ENCODE measurements at places on chromosomes 1 and 21.

DNA sequence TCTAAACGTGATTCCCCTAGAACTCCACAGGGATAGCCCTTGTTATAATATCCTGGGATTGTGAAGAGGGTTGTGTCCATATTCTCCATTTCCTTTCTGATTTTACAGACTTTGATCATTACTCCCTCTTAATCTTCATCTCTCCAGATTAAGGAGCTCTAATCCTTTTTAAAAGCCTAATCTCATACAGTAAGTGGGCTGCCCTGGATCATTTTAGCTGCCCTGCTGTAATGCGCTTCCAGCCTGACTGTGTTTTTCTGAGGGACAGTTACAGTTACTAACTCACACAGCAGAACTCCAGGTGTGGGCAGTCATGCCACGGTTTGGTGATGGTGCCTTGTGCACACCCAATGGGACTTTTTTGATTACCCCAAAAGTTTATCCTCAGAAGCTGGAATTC is 33.5 kb downstream of the PROX1 start:
- no peak for DNase-seq

- DNase-seq = peak; percentile 39
Measured at GRCh38 chr1:184753608-184754475, 816 bp downstream of the EDEM3 start.

- no peak for DNase-seq
Measured at GRCh38 chr1:228507961-228508652, 20.9 kb downstream of the RNF187 start.

- peak; percentile 67 for DNase-seq
Measured at GRCh38 chr1:166947398-166948043, 27.8 kb downstream of the ILDR2 start.

GRCh38 chr1:168794057-168794456 is 65.1 kb upstream of the DPT start:
- DNase-seq = no peak

DNA sequence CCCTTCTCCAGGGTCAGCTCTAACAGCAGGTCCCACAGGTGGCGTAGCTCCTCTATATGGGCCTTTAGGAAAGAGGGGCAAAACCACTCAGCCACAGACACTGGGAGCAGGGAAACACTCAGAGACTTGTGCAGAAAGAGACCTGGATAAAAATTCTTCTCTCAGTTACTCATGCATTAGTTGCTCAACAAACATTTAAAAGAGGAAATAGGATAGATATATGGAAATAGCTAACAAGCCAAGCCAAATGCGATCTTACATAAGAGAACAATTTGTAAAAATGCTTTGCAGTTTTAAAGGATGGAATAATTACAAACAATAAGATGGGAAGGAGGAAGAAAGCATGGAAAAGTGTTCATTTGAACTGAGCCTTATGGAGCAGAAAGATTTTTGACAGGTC is 4.9 kb downstream of the SPTA1 start:
- DNase-seq = no peak

DNA sequence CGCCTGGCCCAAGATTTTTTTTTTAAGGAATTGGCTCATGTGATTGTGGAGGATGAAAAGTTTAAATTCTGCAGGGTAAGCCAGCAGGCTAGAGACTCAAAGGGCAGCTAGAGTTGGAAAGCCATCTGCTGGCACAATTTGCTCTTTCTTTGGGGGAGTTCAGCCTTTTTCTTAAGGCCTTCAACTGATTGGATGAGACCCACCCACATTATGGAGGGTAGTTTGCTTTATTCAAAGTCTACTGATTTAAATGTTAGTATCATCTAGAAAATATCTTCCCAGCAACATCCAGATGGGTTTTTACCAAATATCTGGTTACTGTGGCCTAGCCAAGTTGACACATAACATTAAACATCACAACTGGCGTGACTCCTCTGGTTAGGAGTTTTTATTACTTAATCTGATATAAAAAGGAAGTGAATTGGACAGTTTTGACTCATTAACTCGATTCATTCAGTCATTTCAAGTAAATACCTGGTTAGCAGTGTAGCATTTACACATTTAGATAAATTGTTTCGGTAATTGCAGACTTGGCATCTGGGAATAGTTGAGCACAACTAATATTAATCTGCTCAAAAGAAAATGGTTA is 12.4 kb downstream of the HOOK1 start:
- no peak for DNase-seq

DNA sequence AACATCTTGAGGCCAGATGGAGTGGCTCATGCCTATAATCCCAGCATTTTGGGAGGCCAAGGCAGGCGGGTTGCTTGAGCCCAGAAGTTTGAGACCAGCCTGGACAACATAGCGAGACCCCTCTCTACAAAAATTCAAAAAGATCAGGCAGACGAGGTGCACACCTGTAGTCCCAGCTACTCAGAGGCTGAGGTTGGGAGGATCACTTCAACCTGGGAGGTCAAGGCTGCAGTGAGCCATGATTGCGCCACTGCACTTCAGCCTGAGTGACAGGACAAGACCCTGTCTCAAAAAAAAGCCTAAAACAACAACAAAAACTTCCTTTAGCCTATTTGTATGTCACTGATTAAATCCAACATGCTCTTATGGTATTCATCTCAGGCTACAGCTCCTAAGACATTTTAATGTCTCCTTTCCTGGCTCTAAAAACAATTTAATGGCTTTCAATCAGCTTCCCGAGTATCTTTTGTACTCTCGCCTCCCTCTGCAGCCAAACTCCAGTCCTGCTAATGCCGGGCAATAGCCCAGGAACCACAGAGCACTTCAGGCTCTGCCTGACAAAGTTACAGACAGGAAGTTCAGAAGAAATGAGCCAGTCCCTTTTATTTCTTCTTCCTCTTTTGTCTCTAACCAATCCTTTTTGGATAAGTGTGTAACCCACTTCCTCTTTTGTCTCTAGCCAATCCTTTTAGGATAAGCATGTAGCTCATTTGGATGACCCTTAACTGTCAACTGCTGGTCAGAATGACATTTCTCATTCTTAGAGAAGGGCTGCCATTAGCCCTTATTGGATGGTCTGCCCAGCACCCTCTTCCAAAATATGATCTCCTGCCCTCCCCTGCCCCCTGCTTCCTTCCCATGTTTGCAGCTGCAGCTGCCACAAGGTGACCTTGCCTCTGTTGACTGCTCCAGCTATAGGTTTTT is 6.6 kb upstream of the DOP1B start:
- DNase-seq = peak; percentile 65

GRCh38 chr21:19537116-19537515 is 1133.5 kb upstream of the TMPRSS15 start:
- DNase-seq = no peak

GRCh38 chr1:182433580-182433979 is 16.4 kb upstream of the RGSL1 start:
- DNase-seq = no peak

GRCh38 chr21:38486706-38487105 is 11.6 kb downstream of the ERG start:
- no peak for DNase-seq

- no peak for DNase-seq
Measured at GRCh38 chr1:220751111-220751510, 3.0 kb downstream of the MTARC2 start.

- no peak for DNase-seq
Measured at GRCh38 chr1:99725996-99726395, 40.4 kb downstream of the FRRS1 start.

DNA sequence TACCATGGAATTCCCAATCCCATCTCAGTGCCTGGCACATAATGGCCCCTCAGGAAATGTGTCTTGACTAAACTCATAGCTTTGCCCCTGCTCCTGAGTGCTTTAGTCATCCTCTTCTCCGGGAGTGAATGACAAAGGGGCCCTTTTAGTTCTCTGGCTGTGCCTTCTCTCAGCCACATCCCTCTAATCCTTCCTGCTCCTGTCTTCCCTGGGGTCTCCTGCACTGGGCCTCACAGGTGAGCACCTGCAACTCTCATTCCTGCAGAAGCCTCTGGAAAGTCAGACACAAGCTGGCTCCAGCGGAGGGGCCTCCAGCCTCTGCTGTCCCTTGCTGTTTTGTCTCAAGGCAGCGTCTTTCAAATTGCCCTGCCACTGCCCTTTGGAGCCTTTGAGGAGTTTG is 14.0 kb upstream of the ETV3L start:
- no peak for DNase-seq

GRCh38 chr1:219159946-219160645 is 13.6 kb upstream of the LYPLAL1 start:
- no peak for DNase-seq

GRCh38 chr1:119347858-119348257 is 20.7 kb upstream of the HAO2 start:
- DNase-seq = peak; percentile 47

DNA sequence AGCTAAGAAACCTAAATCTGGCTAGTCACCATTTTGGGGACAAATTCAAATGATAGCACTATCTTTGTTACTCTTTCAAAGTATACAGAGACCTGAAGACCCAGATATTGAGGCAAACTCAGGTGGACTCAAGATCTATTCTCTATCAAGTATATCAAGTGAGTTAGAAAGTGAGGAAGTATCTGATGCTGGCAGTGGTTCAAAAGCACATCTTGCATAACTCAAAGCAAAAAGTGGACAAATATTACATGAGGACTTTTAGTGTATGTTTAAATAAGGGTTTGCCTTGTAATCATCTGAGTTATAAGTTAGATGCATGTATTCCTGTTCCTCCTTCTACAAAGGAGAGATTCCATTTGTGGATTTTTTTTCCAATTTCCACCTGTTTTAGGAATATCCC is 338.4 kb downstream of the DISC1 start:
- peak; percentile 54 for DNase-seq

DNA sequence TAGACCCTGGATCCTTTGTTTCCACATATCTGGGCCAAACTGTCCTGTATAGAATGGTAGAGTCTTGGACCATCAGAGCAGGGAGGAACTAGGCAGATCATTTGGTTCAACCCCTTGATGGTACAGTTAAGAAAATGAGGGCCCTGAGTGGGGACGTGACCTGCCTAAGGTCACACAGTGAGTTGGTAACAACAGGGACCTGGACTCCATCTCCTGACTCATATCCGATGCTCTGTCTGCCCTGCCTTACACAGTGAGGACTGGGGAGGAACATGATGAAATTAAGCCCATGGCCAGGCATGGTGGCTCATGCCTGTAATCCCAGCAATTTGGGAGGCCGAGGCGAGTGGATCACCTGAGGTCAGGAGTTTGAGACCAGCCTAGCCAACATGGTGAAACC is 440.2 kb downstream of the PTPRU start:
- DNase-seq = no peak

- no peak for DNase-seq
Measured at GRCh38 chr21:14058566-14058965, 152.2 kb downstream of the LIPI start.

DNA sequence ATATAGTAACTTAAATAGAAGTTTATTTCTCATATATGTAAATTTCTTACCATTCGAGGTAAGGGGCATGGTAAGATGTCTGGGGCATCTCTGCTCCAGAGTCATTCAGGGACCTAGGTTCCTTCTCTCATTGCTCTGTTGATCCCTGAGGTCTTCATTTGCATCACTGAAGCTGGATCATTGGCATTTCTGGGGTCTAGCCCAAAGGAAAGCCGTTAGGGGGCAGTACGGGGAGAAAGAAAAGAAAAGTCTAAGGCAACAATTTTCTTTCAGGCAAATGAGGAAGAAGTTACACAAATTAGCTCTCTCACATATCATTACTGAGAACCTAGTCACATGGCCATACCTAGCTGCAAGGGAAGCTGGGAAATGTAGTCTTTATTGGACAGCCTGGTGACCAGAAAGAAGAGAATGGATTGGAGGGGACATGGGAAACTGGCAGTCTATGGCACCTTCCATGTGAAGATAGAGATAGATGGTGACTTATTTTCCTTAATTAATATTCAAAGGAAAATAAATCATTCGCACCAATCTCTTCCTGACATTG is 10.2 kb upstream of the SUSD4 start:
- no peak for DNase-seq

DNA sequence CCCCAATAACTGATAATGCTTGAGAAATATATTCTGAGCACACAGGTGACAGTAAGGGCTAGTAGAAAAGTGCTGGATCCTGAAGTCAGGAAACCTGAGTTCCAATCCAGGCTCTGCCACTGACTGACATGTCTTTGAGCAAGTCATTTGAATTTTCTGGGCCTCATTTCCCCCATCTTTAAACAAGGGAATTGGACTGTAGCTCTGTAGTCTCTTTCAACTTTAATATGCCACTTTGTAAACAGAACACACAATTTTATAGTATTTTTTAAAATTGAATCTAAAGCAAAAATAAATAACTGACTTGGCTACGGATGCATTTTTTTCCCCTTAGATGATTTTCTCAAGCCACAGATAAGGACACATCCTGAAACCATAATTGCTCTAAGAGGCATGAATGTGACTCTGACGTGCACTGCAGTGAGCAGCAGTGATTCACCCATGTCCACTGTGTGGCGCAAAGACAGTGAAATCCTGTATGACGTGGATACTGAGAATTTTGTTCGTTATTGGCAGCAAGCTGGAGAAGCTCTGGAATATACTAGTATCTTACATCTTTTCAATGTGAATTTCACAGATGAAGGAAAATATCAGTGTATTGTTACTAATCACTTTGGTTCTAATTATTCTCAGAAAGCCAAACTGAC is 37.0 kb downstream of the LRIG2 start:
- peak; percentile 97 for DNase-seq

- peak; percentile 49 for DNase-seq
Measured at GRCh38 chr1:199282751-199283305, 644.0 kb downstream of the PTPRC start.

GRCh38 chr1:24704411-24705259 is 40.6 kb upstream of the CLIC4 start:
- peak; percentile 42 for DNase-seq

- DNase-seq = no peak
Measured at GRCh38 chr1:75797606-75798216, 1.0 kb downstream of the MSH4 start.

GRCh38 chr1:111758373-111758772 is 2.7 kb downstream of the DDX20 start:
- DNase-seq = peak; percentile 44

DNA sequence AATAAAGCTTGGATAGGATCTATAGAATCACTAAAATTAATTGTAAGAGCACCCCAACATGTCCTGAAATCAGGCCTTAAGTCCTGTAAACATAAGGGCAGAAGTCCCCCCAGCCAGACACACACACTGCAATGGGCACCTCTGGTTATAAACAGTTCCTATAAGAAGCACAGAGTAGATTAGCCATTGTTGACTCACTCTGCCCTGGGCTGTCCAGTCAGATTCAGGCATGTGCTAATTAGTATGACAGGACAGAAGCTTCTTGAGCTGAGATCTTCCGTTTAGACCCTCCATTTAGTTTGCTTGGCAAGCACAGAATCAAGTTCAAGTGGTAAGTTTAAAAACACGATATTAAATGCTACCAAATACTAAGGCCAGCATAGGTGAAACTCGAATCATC is 11.8 kb upstream of the DENND1B start:
- DNase-seq = no peak

DNA sequence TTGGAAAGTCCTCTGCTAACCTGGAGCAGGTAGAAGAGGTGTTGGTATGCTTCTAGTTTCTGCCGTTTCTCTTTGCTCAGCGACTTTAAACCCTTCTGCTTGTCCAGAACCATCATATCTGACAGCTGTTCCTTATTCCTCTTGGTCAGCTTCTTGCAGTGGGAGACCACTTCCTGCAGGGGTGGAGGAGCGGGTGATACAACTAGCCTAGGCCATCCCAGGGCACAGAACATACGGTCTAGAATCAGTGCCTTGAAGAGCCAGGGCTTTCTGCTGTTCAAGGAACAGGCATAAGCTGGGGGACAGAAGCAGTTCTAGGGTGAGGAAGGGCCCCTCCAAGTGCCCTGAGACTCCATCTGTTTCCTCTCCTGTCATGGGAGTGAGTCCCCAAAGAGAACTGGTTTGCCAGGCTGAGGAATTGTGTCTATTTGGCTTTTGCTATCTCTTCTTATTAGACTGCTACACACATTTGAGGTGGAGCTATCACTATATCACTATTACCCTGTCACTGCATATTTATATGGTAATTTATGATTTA is 32.5 kb downstream of the IQGAP3 start:
- no peak for DNase-seq

Data from choroid plexus epithelial cell (primary cell).